ENCODE measurements at places on chromosomes 7 and 10.

- no peak for DNase-seq
Measured at GRCh38 chr10:123665491-123666286, 466 bp upstream of the GPR26 start.

- no peak for DNase-seq
Measured at GRCh38 chr7:88184848-88185304, 35.0 kb downstream of the SRI start.

- DNase-seq = no peak
Measured at GRCh38 chr7:141752634-141753033, 11.3 kb upstream of the TAS2R3 start.

- DNase-seq = no peak
Measured at GRCh38 chr10:3222626-3223025, 50.0 kb upstream of the PITRM1 start.

DNA sequence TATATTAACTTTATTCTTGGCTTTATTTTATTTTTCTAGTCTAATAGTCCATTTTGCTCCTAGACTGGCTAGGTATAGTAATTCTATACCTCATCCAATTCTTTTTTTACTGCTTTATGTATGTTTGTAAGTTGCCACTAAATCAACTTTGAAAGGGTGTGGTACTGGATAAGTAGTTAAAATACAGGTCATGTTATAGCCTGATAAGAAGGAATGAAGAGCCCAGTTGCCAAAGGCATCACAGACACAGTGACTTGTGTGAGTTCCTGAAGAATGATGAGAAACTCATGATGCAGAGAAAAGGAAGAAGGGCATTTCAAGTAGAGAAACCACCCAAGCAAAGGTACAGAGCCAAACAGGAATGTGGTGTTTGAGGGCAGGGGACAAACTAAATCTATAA lies 27.3 kb downstream of the NAPEPLD start:
- DNase-seq = no peak

DNA sequence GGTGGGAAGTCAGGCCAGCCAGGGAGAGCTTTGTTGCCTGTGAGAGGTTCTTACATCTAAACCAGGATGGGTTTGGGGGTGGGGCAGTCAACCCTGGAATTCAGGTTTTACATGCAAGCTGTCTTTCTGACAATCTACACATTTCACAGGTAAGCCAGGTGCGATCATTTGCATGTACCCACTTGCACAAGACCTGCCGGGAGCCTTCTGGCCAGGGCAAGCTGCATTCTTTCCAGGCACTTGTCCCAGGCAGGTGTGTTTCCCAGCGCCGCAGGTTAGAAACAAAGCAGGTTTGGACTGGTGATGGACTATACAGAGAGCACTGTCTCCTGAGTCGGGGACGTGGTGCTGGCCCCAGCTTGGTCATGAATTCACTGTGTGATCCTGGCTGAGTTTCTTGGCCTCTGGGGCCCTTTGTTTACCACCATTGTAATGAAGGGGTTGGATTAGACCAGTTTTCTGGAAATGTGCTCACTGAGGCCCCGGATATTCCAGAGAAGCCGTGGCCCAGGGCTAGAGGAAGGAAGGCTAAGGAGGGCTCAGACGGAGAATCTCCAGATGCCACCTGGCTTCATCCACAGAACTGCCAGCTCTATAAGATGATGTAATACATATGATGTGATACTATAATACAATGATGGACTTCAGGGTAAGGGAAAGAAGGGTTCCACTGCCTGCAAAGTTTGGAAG lies 205.2 kb upstream of the SVIL start:
- DNase-seq = no peak

- DNase-seq = no peak
Measured at GRCh38 chr7:75042286-75042685, 31.3 kb downstream of the RCC1L start.

GRCh38 chr7:116224492-116225098 lies 14.3 kb downstream of the TES start:
- DNase-seq = no peak

- DNase-seq = no peak
Measured at GRCh38 chr10:33861016-33861704, 526.7 kb upstream of the NRP1 start.

Data from activated CD8-positive, alpha-beta memory T cell treated with anti-CD3 and anti-CD28 coated beads for 1 hour (primary cell).